MG63 (cell line): ENCODE measurements at places on chromosomes 7 and 10. TPM values are rescaled to one million over a fixed set of nuclear protein-coding genes. Genes with fewer than 3 reads are reported as not detected.

SNX10 gene
- 3.0 and 4.4 TPM in 2 replicates for total RNA-seq

FASTK gene
- total RNA-seq = 47.5 and 71.5 TPM in 2 replicates

- DNase-seq = no peak
These were observed 71.9 kb downstream of the WIPF3 start for GRCh38 chr7:29878081-29878688.

GRCh38 chr10:66760941-66761340 lies 164.9 kb upstream of the LRRTM3 start:
- no peak for DNase-seq

DNA sequence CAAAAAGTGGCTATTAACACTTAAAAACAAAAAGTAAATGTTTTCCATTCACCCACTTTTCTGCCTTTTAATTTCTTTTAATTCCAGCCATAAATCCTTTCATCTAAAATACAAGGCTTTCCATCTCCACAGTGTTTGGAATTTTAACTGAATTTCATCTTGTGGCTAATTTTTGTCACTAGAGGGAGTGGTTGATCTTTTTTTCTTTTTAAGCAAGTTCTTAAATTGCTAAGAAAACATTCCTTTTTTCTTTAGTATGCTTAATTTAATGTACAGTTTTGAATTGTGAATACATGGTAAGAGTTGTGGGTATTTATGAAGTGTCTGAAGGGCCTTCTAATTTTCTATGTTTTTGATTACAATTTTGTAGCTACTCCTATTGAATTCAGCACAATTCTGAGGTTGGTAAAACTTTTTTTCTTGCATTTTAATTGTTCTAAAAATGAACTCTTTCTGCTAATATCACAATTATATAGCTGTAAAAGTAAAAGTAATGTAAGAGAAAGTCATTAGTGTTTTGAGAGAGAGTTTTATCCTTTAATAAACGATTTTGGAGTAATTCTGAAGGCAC lies 54.9 kb upstream of the ANK3 start:
- no peak for DNase-seq

DNA sequence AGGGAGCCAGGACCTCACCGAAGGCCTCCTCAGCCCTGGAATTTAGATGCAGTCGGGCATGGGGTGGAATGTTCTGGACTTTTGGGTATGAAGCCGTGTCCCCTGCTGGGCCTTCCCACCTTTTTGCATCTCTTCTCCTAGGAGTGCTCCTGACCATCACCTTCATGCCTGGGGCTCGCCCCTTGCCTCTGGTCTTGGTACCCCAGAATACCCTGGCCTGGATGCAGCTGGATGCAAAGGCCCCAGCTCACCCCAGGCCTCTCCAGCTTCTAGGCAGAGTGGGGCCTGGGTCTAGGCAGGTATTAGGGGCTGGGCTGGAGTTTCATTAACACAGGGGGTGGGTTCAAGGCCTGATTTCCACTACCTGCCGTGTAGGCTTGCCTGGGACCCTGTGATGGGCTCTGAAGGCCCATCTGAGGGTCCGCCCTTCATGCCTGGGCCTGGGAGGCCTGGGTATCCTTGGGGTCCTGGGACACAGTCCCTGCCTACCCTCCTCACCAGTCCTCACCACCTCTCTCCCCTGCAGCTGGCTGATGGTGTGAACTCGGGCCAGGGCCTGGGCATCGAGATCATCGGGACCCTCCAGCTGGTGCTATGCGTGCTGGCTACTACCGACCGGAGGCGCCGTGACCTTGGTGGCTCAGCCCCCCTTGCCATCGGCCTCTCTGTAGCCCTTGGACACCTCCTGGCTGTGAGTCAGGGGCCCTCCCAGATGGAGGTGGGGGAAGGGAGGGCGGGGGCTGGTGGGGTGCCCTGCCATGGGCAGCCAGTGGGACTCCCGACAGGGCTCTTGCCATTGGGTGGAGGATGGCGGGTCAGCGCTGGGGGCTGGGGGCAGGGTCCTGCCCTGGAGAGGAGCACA lies 10.1 kb downstream of the AQP1 start:
- no peak for DNase-seq
